Stimulated activated CD8-positive, alpha-beta memory T cell treated with anti-CD3 and anti-CD28 coated beads, Interleukin-7, amount 100 ng/mL, for 1 hour (primary cell): ENCODE measurements at places on chromosomes 11 and 22.

- DNase-seq = no peak
Observed at GRCh38 chr11:2312232-2313042, 10.6 kb downstream of the TSPAN32 start.

DNA sequence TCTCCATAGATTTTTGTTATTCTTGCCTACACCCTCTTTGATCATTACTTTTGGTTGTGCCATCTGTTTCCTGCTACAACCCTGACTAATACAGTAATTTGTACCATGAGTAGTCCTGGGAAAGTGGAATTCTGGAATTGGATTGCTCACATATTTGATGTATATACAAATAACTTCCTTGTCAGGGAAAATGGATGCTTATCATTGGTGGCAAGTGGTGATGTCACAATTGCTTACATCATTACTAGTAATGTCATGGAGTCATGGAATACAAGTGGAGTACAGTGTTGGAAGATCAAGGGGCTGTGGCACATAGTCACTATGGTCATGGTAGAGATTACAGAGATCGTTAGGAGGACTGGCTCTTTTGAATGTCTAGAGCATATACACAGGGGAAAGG, 24.4 kb downstream of the AASDHPPT start:
- no peak for DNase-seq

- no peak for DNase-seq
Observed at GRCh38 chr11:96942855-96943254, 553.0 kb downstream of the JRKL start.

DNA sequence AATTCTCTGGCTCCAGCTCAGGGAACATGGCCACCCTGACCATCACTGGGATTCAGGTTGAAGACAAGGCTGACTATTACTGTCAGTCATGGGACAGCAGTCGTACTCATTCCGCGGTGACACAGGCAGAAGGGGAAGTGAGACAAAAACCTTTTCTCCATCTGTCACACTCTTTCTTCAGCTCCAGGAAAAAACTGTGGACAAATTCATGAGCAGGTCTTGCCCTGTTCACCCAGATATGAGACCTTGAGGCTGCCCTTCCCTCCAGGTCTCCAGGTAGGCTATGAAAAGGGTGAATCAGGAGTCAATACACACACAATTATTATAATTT, 39.4 kb upstream of the GGTLC2 start:
- DNase-seq = no peak

DNA sequence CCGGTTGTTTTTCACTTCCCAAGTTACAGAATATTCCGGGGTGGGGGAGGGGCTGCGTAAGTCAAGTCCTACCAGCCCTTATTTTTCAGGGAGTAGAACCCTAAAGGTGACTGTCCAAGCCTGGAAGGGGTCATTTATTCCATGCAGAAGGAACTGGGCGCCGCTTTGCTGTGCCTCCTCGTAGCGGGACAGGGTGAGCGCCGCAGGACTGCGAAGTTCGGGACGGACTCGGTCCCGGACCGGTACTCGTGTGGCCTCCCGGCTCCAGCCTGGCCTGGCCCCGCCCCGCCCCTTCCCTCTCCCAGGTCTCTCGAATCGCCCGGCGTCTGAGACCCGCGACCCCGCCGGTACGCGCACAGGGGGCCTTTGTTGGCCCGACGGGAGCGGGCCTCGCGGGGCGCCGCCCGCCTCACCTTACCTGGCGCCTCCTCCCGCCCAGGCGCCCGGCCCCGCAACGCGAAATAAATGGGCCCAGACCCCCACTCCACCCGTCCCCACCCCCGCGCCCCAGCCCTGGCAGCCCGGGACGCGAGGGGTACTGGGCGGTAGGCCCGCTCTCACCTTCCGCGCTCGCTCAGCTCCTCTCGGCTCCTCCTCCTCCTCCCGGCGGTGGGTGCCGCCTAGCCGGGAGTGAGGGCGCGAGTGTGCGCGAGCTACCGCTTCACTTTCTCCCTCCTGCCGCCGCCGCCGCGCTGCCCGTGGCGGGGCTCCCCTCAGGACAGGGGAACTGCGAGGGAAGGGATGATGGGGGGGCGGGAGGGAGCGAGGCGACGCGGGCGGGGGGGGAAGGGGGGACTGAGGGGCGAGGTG, 698 bp downstream of the PAK1 start:
- peak; percentile 11 for DNase-seq

- DNase-seq = no peak
Observed at GRCh38 chr11:3170756-3171650, 5.9 kb upstream of the OSBPL5 start.

- DNase-seq = no peak
Observed at GRCh38 chr11:103648054-103648453, 388.4 kb upstream of the DDI1 start.

- no peak for DNase-seq
Observed at GRCh38 chr11:100910808-100911207, 218.8 kb downstream of the PGR start.

GRCh38 chr11:77374611-77375031, 73.1 kb upstream of the GDPD4 start:
- no peak for DNase-seq

DNA sequence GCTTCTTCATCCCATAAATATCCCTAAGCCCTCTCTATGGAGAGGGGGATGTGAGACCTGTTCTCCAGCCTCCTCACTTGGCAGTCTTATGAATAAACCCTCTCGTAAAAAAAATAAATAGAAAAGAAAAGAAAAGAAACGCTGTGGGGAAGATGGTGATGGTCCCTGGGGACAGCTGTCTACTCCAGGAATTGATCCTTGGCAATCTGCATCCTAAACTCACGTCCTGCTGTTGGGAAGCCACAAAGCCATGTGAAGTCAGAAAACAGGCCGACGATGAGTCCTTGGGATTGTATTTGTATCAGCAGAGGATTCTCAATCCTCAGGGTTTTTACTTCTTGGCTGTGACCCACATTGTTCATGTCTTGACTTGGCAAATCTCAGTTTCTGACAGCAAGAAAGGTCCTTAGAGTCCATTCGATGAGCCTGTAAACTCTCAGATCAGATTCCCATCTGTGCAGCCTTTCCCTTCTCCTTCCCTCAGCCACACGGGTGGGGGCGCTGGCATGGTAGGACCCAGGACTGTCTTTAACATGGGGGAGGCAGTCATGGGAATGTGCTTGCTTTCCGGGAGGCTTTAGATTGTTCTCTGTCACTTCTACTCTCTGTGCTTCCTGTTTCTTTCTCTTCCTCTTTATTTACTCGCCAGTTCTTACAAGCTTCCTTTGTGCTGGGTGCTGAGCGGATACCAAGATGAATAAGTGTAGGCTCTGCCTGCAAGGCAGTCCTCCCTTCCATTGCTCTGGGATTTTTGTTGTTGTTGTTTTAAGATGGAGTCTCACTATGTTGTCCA, 24.9 kb downstream of the TCP11L1 start:
- DNase-seq = no peak

- DNase-seq = no peak
Observed at GRCh38 chr11:3217818-3218482, 663 bp downstream of the MRGPRG start.

- DNase-seq = no peak
Observed at GRCh38 chr22:19962246-19962908, 20.8 kb upstream of the TXNRD2 start.

DNA sequence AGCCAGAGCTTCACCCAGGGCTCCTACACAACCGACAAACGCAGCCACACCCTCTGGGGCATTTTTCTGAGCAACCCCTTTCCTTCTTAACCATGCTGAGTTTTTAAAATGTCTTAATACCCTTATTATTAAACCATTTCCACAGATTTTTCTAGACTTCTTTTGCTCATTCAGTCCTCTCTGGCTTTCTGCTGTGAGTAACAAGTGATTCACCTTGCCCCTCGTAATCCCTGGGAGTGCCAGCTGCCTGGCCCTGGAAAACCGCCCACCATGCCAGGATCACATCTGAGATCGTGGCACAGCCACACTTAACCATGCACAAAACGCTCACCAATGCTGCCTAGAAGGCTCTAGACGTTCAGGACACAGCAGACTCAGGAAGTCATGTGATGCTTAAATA, 25.4 kb downstream of the YPEL1 start:
- no peak for DNase-seq

- no peak for DNase-seq
Observed at GRCh38 chr11:99739464-99740089, 718.8 kb downstream of the CNTN5 start.

- DNase-seq = no peak
Observed at GRCh38 chr11:126115127-126115495, 52.4 kb upstream of the CDON start.

DNA sequence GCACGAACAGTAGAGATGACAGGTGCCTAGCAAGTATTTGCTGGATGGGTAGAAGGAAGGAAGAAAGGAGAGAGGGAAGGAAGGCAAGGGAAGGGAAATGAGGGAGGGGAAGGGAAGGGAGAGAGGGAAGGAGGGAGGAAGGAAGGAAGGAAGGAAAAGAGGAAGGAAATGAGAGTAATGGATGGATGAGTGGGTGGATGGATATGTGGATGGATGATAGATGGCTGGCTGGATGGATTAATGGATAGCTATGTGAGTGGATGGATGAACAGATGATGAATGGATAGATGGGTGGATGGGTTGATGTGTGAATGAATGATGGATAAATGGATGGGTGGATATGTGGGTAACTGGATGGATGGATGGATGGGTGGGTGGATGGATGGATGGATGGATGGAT, 125.9 kb upstream of the FGF3 start:
- no peak for DNase-seq

DNA sequence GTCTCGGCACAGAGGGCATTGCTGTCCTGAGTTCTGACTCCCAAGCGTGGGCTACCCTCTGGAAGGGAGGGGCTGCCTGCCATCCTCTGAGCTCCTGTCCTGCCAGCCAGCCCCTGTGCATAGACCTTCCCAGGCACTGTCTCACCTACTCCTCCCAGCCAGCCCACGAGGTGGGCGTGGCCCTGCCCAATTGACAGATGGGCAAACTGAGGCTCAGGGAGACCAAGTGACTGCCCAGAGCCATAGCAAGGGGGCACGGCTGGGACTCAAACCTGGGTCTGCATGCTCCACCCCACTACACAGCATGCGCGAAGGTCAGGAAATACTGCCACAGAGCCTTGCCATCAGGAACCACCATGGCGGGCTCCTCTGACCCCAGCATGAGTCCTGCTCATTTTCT, 29.4 kb upstream of the PRR5 start:
- no peak for DNase-seq

GRCh38 chr11:67056267-67057204, at the start of gene RHOD:
Gene RHOD (plus strand): TSS chr11:67056847. CDS start chr11:67056903, 56 bp downstream.
- DNase-seq = no peak

DNA sequence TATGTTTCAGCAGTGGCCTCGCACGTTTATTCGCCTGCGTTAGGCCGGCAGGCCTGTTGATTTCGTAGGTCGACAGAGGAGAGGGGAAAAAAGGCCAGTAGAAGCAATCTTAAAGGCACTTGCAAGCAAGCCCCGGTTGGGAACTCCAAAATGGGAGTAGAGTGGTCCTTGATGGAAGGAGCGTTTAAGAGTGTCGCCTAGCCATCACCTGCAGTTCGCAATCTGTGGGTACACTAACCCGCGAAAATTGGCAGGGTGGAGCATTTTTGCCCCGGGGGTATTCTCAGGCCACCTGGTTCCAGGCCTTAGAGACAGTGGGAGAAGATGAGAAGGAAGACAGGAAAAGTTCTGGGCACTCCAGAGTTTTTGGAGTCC, 1.1 kb downstream of the EWSR1 start:
- DNase-seq = no peak

DNA sequence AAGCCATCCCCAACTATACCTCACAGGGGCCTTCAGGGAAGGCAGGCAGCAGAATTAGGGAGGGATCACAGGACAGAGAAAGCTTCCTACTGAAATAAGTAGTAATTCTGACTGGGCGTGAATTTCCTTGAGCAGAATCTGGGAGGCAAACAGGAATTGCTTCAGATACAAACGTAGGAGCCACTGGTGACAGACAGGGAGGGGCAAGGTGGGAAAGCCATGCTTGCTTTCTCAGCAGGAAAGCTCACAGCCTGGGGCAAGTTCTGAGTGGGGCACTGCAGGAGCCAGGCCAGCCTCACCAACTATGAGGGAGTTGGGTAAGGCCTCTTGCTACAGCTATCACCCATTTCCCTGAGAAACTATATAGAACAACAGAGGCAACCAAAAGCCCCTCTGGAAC, 43.6 kb downstream of the ARHGAP32 start:
- DNase-seq = no peak

DNA sequence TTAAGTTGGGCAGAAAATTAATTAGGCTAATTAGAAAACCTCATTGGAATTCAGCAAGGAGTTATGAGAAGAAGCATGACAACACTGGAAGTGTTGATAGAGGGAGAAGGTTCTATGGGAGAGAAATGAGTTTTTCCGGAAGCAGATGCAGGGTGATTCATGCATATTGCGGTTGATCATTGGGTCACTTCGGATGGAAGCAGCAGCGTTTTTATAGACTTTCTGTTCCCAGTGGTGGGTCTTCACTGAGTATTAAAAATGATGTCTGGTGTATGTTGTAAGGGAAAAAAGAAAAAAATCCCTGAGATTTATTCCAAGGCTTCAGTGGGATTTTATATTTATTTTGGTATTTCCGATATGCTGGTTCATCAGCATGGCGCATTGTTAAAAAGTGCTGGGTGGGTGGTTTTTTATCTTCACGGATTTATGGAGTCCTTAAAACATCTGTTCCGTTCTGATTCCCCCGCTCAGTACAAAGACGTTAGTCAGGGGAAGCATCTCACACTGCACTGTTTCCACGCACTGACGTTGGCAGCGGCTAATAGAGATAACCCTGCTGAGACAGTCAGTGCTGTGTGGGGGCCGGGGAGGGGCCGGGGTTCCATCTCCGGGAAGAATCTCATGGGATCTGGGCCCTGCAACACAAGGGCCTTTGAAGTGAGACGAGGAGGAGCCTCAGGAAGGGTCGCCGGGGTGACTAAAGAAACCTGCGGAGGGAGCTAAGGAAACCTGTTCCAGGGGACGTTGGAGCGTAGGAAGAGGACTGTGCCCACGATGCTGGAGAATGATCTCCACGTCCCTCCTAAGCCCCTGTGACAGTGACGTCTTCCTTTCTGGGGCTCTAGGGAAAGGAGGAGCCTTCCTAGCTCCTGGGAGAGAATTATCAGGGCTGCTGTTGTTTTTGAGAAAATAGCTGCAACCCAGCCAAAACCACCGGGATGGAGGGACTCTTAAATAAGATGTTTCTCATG, 390.0 kb downstream of the NTM start:
- DNase-seq = no peak
